ENCODE measurements at places on chromosomes 11 and 22.
A peak's percentile ranks its signal among the peaks of the same experiment; 100 is the strongest.

GRCh38 chr11:9787981-9788521 is 124.2 kb downstream of the SWAP70 start:
- peak; percentile 74 for DNase-seq

GRCh38 chr11:72970557-72971118 is 156.4 kb downstream of the ATG16L2 start:
- DNase-seq, result peak; percentile 43

GRCh38 chr22:37043209-37043827 is 8.2 kb upstream of the KCTD17 start:
- no peak for DNase-seq

- no peak for DNase-seq
Observed at GRCh38 chr11:118217575-118217974, 7.2 kb downstream of the JAML start.

DNA sequence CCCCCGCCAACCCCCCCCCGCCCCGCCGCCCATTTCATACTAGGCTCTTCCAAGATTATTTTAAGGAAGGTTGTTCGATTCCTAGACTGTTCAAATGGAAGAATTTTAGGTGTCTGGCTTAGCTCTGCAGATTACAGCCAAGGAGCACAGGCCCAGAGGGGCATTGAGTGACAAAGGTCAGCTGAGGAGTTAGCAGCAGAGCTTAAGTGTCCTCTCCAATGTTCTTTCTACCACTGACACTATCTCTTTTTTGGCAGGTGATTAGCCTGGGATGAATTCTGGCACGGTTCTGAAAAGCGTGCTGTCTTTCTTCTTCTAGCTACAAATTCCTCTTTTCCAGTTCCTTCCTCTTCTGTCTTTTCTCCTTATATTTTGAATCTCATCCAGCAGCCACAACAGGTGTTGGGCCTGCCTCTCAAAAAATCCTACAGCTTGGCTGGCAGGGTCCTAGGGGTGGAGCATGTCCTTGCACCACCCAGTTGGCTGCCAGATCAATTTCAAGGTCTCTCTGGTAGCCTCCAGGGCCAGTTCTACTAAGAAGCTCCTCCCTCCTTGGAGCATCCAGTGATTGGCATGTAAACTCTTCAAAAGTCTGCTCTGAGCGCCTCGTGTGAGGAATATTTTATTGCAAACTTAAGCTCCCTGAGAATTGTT is 23.0 kb downstream of the KCNE3 start:
- DNase-seq, result no peak

DNA sequence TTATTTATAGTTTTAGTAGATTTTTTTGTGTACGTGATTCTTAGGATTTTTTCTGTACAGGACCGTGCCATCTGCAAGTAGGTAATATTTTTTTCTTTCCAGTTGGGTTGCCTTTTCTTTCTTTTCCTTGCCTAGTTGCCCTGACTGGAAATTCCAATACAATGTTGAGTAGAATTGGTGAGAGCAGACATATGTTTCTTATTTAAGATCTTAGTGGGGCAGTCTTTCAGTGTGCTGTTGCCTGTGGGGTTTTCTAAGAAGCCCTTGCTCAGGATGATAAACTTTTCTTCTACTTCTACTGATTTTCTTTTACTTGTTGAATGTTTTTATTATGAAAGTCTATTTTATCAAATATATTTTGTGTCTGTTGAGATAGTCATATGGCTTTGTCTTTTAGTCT is 33.0 kb downstream of the ATXN10 start:
- DNase-seq, result no peak

DNA sequence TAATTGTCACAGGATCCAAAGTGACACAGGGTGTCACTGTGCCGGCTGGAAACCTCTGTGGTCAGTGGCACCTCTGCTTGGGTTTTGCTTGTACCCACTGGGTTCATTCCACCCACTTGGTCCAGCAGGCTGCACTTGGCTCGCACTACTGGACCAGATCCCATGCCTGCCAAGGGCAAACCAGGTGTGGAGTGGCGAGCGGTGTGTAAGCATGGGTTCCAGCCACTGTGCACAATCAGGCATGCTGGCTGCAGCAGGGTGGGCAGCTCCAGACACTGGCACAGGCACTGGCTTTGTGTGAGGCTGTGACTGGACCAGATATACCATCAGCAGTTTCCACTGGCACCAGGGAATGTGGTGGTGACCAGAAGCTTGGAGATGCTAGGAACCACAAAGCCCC is 261.4 kb downstream of the KCNA4 start:
- no peak for DNase-seq

DNA sequence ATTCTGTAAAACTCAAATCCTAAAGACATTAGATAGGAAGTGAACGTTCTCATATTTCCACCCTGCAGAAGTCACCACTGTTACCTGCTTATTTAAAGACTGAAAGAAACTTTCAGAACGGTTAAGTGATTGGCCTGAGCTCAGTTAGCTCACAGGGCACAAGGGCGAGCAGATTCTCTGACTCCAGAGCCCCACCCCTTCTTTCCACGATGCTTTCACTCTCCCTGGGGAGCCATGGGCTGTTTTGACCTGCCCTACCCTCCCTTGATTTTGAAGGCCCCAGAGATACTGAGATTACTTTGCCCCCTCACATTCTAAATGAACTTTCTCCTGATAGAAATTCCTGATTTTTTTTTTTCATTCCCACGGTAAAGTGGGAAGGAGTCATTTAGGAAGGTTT is 33.9 kb downstream of the ARHGAP1 start:
- no peak for DNase-seq

DNA sequence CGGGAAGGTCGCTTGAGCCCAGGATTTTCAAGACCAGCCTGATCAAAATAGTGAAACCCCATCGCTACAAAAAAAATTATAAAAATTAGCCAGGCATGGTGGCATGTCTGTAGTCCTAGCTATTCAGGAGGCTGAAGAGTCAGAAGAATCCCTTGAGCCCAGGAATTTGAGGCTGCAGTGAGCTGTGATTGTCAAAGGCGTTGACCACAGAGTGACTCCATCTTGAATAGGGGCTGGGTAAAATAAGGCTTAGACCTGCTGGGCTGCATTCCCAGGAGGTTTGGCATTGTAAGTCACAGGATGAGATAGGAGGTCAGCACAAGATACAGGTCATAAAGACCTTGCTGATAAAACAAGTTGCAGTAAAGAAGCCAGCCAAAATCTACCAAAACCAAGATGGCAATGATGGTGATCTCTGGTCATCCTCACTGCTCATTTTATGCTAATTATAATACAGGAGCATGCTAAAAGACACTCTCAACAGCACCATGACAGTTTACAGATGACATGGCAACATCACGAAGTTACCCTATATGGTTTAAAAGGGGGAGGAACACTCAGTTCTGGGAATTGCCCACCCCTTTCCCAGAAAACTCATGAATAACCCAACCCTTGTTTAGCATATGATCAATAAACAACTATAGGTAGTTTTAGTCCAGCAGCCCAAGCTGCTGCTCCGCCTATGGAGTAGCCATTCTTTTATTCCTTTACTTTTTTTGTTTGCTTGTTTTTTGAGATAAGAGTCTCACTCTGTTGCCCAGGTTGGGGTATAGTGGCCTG is 2.8 kb upstream of the RDX start:
- no peak for DNase-seq

- DNase-seq, result no peak
Observed at GRCh38 chr11:69371731-69372588, 78.0 kb downstream of the MYEOV start.

- DNase-seq, result no peak
Observed at GRCh38 chr11:45232341-45233080, 53.6 kb downstream of the SYT13 start.

DNA sequence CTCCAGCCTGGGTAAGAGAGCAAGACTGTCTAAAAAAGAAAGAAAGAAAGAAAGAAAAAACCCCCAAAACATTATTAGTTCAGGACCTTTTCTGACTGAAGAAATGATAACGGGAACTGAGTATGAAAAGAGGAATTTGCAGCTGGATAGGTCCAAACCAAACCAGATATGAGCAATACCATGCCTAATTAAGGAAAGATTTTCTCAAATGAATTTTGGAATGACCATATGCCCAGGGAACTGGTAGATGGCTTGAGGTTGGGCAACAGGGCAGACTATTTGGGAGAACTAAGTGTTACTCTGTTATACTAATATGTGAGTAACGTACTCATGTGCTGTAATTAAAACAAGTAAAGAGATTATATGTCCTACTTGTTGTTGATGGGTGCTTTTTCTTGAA is 186.1 kb downstream of the TMEM135 start:
- DNase-seq, result no peak

- DNase-seq, result no peak
Observed at GRCh38 chr11:44758983-44759382, 32.2 kb downstream of the TSPAN18 start.

DNA sequence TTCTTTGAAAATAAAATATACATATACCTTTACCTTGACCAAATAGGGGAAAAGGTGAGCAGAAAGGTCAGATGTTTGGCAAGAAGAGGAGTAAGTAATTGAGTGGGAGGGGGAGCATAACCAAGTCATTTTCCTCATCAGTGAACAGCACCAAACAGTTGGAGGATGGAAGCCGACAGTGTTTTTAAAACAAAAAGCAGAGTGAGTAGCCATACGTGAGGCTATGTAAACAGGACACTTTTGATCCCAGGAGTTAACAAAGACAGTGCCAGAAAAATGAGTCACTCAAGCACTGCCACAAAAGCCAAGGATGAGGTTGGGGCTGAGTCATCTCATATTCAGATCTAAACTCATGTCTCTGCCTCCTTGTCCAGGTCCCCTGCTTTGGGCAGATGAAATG is 734.7 kb downstream of the KCNA4 start:
- DNase-seq, result no peak

- no peak for DNase-seq
Observed at GRCh38 chr11:75931124-75931523, 116.1 kb downstream of the UVRAG start.

- DNase-seq, result peak; percentile 40
Observed at GRCh38 chr11:440065-441042, 1.5 kb downstream of the ANO9 start.

DNA sequence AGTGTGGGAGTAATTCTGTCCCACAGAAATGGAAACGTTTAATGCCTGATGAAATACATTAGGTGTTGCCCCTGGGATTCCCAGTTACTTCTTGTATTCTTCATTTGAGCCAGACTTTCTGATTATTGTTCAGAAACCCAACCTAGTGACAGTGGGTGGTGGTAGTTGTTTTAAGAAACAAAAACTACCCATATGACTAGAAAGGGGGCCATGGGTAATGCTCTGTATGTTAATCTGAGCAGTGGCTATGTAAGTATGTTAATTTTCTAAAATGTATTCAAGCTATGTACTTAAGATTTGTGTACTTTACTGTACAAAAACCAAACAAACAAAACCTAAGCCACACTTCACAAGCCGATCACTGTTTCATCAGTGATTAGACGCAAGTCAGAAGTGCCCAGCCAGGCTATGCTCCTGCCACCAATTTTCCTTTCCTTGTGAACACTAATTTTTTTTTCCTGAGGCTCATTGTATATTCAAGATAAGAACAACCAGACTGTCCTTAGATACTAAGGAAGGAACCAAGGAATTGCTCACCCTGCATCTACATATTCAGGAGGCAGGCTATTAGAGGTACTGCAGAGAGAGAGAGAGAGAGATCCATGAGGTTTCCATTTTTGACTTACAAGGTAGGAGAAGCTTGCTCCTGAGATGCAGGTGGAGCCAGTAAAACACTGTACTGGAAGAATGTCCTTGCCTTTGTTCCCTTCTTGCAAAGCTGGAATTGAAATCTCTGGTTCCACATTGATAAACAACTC is 122.7 kb downstream of the DBX1 start:
- DNase-seq, result no peak

GRCh38 chr22:44881624-44882023 is 128.2 kb downstream of the PHF21B start:
- DNase-seq, result no peak

DNA sequence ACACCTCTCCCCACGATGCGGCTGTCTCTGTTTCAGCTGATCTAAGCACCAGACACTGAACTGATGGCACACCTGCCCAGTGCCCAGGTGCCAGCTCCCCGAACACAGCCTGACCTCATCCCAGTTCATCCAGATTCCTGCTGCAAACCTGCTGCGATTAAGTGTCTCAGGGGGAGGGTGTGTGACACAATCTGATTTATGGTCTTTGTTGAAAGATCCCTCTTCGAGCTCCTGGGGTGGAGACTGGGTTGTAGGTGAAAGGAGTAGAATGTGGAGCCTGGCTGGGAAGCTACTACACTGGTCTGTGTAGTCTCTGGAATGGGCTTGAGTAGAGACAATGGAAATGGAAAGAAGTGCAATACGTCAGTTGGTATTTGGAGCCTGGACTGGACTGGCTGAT is 390.3 kb downstream of the SHANK2 start:
- DNase-seq, result no peak

DNA sequence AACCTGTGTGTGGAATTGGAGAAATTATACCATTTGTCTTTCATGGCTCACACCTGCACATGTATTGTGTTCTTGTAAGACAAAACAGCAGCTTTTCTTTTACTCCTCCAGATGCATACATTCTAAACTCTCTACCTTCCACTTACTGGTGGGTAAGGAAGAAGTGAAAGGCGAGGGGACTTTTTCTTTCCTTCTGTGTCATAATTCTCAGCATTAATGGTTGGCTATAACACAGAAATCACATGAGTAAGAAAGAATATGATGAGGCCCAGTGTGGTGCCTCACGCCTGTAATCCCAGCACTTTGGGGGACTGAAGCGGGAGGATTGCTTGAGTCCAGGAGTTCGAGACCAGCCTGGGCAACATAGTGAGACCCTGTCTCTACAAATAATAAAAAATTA is 57.8 kb upstream of the SHANK2 start:
- DNase-seq, result no peak

DNA sequence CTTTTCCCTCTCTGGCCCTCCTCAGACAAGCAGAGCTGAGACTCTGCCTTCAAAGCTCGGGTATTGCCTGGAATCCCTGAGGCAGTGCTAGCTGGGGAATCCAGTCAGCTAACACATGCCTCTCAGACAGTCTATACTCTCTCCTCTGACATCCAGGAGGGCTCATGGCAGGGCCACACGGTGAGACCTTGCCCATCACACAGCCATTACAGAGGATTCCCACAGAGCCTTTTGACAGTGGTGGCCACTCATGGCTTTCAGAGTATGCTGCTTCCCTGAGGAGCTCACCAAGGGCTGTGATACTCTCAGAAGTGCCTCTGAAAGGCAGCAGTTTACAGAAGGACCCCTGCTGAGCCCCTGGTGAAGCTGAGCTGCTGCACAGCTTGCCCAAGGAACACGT is 165.3 kb downstream of the RRAS2 start:
- DNase-seq, result no peak

DNA sequence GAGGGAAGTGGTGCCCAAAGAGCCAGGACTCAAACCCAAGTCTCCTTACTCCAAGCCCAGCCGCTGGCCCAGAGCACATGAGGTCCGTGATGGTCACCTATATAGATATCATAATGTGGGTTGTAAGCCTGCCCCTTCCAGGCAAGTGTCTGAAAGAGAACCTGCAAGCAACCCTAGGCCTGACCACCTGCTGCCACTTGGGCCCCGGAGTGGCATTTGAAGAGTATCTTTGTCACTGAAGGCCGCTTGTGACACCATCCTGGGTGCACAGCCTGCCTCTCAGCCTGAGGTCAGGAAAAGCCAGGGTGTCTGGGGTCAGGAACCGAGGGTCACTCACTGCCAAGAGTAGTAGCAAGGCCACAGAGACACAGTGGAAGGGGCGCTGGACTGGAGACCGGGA is 32.4 kb downstream of the OTOG start:
- no peak for DNase-seq
